ENCODE measurements at places on chromosomes 7 and 10.

GRCh38 chr10:3391657-3392056, 219.1 kb upstream of the PITRM1 start:
- DNase-seq = no peak

DNA sequence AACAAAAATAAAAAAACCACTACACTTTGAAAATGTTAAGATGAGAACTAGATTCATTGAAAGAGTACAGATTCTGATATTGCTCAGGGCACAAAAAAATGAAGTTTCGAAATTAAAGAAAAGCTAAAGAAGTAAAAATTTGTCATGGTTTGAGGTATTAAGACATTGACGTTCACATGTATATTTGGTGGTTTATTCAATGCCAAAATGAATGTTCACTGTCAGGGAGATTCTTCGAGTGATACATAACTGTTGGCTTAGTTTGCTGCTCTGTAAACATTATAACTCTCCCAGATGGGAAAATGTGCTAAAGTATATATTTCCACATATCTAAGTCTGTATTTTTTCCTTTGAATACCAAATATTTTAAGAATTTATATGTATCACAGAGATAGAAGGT, 345.0 kb downstream of the SEMA3D start:
- no peak for DNase-seq

GRCh38 chr10:3046981-3047547, 20.3 kb upstream of the PFKP start:
- no peak for DNase-seq

DNA sequence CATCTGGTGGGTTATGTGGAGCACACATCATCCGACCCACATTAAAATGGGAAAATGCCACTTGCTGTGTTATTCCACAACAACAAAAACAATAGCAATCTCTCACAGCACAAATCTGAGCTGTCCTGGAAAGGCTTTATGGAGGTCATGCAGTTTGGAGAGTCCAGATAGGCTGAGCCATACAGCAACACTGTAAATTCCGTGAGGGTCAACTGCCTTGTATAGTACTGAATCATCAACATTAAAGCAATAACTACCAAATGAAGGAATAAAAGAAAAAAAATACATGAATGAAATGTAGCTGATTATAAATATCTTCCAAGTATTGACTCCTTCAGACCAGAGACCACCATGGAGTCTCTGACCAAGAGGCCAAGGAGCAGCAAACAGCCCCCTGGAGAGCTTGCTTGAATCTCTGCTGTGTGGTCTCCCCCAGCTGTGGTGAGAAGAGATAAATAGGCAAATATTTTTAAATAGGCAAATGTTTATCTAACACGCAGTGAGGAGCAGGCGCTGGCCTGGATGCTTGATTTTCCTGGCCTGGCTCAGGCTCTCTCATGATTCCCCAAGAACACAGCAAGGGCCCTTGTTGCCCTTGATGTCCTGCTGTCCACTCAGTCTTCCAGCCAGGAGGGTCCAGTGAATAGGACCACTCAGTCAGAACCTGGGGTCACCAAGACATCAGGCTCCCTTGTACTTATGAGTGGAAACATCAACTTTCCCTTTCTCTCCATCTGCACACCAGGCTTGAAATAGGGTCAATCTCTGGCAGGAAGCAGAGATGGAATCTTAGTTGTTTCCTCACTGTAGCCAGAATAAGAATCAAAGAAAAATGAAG, 1021.3 kb downstream of the XPNPEP1 start:
- no peak for DNase-seq

- DNase-seq = no peak
Observed at GRCh38 chr7:29196191-29196590, 1.6 kb downstream of the CHN2 start.

DNA sequence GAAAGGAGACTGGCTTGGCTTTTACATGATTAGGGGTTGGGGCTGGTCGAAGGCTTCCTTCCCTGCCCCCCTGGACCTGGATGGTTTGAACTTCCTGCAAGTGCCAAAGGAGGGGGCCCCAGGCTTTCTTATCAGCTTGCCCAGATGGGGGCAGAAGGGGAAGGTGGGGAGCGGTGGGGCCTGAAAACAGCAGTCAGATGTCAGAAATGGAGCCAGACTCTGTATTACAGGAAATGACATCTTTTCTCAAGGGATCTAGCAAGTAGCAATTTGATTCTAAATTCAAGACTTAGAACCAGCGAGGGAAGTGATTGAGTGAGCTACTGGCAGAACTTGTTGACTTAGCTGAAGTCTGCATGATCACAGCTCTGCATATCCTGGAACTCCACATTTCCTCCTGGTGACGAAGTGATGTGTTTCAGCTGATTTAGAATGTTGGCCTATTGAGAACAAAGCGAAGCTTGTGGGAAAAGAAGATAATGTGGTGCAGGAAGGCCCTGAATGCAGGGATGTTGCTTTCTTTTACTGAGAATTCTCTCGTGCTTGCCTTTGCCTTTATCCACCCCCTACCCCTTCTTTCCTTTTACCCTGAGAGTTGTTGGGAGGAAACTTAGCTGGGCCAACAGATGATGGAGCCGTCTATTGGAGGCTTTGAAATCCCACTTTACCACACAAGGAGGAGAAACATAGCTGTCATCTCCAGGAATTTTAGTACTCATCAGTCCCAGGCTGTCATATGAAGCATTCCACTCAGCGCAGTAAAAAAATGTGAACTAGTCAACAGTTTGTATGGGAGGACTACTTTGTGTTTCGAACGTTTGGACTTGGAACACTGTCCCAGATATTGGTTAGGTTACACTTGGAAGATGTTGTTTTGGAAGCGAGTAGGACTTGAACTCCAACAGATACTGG, 43.2 kb downstream of the CCNY start:
- DNase-seq = peak; percentile 60

DNA sequence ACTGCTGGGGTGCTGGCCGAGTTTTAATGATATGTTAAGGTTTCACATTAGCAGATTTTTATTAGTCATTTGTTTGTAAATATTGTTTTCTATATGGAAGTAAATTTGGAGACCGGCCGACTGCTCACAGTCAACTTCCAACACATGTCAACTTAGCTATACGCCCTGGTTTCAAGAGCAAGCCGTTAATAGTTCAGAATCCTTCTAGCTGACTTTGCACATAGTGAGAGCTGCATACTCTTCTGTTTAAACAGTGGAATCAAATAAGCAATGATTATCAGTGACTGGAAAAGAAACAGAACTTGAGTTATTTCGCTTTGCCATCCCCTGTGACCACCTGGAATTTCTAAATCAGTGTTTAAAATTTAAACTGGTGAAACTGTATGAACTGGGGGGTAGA, 109.9 kb downstream of the PFKFB3 start:
- DNase-seq = no peak

GRCh38 chr7:96578606-96579005, 131.0 kb downstream of the SEM1 start:
- no peak for DNase-seq

DNA sequence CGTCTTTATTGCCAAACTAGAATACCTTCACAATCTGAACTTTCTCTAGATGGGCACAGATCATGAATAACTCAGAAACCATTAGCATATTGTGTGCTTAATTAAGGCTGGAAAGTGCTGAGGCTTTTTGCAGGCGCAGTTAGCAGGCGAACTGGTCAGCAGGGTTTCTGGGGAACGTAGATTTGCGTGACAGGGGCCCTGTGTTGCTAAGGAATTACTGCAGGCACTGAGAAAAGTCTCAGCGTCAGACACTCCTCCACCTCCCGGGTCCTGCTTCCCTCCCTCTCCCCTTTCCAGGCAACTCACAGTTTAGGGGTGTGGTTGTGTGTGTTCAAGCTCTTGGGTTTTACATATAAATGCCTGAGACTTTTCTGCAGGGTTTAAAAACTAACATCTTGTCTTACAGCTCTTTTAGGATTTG, 2.2 kb downstream of the MAP3K8 start:
- DNase-seq = no peak
